CD4-positive, alpha-beta T cell treated with Interleukin-17A for 4 hours (primary cell): ENCODE measurements at places on chromosomes 12 and 14.

- no peak for DNase-seq
Observed at GRCh38 chr12:41058266-41058665, 129.9 kb upstream of the PDZRN4 start.

DNA sequence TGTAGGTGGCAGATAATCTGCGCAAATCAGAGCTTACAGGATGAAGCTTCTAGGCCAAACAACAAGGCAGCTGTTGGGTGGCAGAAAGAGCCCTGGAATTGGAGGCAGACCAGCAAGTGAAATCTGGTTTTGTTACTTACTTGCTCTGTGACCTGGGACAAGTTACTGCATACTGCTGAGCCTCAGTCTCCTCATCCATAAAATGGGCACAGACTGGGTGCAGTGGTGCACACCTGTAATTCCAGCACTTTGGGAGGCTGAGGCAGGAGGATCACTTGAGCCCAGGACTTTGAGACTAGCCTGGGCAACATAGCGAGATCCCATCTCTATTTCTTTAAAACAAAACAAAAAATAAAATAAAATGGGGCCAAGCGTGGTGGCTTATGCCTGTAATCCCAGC is 31.4 kb upstream of the COX6A1 start:
- no peak for DNase-seq

DNA sequence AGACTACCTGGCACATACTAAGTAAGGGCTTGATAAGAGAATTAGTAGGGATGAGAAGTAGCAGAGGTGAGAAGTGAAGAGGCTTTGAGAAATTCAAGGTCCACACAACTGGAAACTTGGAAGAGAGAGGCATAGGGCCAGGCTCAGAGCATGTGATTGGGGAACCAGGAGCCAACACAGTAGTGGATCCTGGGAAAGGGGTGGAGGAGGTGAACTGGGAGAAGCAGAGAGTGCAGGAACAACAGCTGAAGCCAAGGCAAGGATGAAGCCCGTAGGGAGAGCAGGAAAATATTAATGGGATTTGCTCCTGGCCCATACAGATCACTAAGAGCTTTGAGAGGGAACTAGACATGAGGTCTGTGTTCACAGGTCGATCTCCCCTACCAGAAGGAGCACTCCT is 1.4 kb upstream of the ITGB7 start:
- no peak for DNase-seq

- no peak for DNase-seq
Observed at GRCh38 chr12:20602641-20603391, 92.3 kb upstream of the SLCO1C1 start.

- no peak for DNase-seq
Observed at GRCh38 chr12:107033758-107034739, 47.1 kb upstream of the MTERF2 start.

GRCh38 chr14:57526942-57527341 is 33.3 kb upstream of the CCDC198 start:
- DNase-seq, result no peak

- DNase-seq, result no peak
Observed at GRCh38 chr12:113676117-113676516, 204.4 kb upstream of the LHX5 start.

DNA sequence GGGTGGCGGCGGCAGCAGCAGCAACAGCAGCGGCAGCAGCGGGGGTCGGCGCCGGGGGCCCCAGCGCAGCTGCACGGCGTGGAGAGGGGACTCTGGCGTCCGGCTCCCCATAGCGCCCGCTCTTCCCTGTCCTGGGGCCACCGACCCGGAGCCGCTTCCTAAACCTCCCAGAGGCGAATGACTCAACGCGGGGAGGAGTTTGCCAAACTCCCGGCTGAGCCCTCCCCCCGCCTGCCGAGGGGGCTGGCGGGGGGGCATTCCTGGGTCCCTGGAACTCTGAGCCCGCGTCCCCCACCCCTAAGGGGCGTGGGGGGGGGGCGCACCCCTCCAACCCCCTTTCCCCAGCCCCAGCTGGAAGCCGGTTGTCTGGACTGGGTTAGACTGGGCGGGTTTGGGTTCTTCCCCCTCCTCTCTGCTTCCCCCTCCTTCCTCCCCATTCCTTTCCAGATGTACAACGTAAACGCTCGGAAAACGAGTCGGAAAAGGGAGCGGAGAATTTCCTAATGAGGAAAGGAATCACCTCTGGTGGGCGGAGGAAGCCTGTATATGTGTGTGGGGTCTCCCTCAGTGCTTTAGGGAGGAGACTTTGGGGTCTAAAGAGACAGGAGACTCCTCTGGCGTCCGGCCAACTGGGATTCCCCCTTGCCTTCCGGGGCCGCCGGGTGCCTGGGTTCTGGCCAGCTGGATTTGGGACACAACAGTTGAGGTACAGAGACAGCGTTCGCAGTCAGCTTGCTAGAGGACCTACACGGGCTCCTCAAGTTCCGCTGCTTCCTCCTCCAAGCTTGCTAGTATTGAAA is at the start of gene ITGA5:
Gene ITGA5 (minus strand): TSS at position 179 of the 800 bp plus-strand sequence. CDS start 68 bp downstream, at position 111.
- DNase-seq, result peak; percentile 74

GRCh38 chr14:96585672-96586013 is 83.5 kb downstream of the PAPOLA start:
- DNase-seq, result no peak

- no peak for DNase-seq
Observed at GRCh38 chr12:115972241-115972640, 305.3 kb downstream of the MED13L start.

GRCh38 chr14:67151082-67151666 is 38.1 kb upstream of the GARIN2 start:
- no peak for DNase-seq

DNA sequence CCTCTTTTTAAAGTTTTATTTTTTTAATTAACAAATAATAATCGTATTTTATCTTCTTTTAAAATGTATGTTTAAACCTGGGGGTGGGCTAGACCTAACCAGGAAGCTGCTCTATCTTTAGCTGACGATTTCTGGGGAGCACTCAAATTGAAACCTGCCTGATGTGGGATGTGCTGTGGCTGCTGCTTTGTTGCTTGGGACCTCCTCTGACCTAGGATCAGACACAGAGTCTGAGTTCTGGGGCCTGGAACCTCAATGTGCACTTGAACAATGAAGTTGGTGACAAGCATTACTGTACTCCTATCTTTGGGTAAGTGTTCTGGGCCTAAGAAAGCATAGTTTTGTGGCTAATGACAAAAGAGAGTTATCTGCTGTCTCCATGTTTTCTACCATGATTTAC is 386.7 kb downstream of the DAD1 start:
- DNase-seq, result no peak

GRCh38 chr12:8722286-8722800 is 24.6 kb downstream of the RIMKLB start:
- no peak for DNase-seq

DNA sequence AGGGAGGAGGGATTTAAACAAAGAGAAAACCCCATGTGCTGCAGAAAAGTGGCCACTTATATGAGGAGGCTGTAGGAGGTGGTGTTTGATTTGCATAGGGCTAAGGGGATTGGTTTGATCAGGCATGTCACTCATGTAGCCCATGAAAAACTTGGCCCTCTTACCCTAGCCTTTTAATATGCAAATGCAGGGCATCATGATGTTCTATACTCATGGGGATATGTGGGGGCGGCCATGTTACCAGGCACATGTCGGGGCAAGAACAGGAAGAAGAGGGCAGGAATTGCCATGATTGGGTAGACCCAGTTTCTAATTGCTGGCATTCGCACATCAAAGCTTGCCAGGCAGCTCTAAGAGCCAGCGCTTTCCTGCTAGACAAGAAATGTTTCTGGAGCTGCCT is 28.8 kb downstream of the KLRK1 start:
- no peak for DNase-seq

GRCh38 chr12:46963977-46964971 is 115.1 kb upstream of the PCED1B start:
- DNase-seq, result no peak

DNA sequence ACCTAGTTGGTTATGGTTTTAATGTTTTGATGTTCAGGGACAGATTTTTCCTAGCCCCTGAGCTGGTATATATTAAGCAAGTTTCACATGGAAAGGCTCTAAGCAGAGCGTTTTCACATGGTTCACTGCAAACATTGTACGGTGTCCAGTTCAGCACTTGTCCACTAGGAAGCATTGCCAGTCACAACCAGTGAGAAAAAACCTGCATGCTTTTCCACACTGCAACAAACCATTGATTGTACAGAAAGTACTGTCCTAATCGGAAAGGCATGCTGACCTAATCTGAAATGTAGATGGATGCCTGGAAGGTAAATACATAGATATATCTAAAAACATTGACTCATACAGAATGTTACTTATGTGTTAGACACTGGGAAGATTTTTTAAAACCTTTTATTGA is 25.0 kb upstream of the NPAS3 start:
- no peak for DNase-seq

- DNase-seq, result no peak
Observed at GRCh38 chr12:121003650-121004049, 12.6 kb downstream of the C12orf43 start.

DNA sequence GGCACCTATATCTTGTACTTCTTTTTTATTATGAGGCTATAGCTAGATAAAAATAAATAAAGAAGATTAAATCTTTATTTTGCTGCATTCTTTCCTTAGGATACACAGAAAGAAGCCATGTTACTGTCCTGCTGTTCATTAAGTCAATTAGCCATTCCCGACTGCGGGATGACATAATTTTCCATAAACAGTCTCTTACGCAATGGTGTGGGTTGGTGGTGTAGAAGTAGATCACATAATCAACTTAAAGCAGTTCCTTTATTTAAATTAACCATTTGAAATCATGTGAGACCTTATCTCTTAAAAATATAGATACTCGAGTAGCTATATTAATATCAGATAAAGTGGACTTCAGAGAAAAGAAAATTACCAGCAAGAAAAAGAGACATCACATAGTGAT is 40.2 kb downstream of the TAOK3 start:
- no peak for DNase-seq

DNA sequence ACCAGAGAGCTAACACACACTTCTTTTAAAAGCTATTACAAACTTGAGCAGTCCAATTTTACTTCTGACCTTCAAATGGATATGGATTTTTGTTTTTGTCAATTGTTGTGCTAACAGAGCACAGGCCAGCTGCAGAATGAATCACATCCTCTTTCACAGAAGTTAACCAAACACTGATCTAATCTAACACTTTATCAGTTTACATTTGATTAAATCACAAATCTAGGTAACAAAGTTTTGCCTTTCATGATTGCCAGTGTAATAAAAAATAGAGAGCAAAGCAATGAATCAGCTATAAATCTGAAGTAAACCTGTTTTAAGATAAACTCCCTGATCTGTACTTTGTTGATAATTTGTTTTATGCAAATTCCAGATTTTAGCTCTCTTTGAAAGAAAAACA is 273.1 kb upstream of the RGS6 start:
- DNase-seq, result no peak

- peak; percentile 60 for DNase-seq
Observed at GRCh38 chr14:68791902-68792677, 777 bp downstream of the ZFP36L1 start.

DNA sequence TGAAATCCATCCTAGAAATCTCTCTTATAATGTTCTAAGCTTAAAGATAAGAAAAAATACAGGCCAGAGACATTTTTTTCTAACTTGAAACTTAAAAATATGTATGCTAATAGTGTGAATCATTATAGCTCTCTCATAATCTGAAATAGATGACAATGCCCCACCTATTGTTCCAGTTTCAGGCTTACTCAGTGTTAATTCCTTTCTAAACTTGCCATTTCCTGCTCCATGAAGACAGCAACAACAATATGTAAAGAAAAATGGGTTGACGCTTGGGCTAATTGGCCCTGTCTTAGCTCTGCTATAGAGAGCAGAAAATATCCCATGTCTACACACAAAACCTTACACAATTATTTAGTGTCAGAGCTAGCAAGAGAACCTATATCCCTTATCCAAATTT is 37.1 kb downstream of the LMO3 start:
- no peak for DNase-seq

- DNase-seq, result no peak
Observed at GRCh38 chr14:79573486-79573885, 637.8 kb downstream of the DIO2 start.

- DNase-seq, result no peak
Observed at GRCh38 chr12:6369916-6370575, 5.3 kb downstream of the SCNN1A start.

DNA sequence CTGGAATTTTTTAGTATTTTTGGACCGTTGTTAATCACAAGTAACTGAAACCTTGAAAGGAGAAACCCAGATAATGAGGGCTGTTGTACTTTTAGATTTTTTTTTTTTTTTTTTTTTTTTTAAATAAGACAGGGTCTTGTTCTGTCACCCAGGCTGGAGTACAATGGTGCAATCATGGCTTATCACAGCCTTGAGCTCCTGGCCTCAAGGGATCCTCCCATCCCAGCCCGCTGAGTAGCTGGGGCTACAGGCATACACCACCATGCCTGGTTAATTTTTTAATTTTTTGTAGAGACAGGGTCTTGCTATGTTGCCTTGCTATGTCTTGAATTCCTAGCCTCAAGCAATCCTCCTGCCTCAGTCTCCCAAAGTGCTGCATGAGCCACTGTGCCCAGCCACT is 211.6 kb downstream of the SYNE2 start:
- no peak for DNase-seq

- DNase-seq, result no peak
Observed at GRCh38 chr14:79698298-79698711, 513.0 kb downstream of the DIO2 start.

DNA sequence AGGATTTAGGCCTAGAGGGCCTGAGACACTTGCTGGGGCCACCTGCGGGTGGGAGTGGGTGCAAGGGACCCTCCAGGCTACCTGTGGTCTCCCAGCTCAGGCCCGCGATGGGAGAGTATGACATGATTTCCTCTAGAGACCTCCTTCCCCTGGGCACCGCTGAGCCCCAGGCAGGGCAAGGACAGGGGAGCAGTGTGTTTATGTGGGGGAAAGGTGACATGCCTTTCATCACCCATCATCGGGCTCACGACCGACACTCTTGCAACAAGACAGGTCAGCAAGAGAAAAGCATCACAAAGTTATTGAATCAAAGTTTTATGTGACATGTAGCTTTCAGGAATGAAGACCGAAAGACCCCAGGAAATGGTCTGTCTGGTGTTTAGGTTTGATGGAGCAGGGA is 19.9 kb downstream of the SH2B3 start:
- peak; percentile 24 for DNase-seq

DNA sequence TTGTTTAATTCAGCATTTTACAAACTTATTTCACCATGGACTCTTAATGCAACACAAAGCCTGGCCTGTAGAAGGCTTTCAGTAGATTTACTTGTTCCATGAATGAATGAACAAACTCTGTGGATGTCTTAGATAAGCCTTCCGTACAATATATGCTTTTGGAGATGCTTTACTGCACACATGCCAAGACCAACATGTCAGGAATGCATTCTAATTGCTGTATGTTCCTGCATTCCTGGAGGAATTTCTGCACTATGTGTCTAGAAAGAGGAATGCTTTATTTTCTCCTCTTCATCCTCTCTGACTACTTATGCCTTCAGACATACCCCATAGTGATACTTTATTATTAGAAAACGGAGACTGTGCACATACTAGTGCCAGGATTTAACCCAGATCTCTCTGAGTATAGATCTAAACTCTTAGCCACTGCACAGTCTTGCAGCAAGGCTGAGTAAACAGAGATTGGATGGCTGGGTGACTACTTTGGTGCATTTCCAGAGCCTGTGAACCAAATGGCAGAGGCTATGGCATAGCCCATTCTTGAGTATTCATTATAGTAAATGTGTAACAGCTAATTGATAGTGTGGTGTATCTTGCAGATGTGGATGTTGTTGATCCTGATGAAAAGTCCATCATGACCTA is 108.2 kb downstream of the SYNE2 start:
- DNase-seq, result no peak

GRCh38 chr12:91001306-91001705 is 3.5 kb downstream of the EPYC start:
- DNase-seq, result no peak

GRCh38 chr12:112868459-112869041 is 38.2 kb upstream of the OAS1 start:
- DNase-seq, result no peak
